ENCODE measurements at places on chromosomes 7 and 10.

- no peak for DNase-seq
- no peak overlapping the region for H3K27ac ChIP-seq
- no peaks in the 10 kb centered on the region for H3K4me1 ChIP-seq
- H3K27me3 ChIP-seq = no peaks in the 10 kb centered on the region
- H3K4me3 ChIP-seq = no peak overlapping the region
These were observed 97.6 kb downstream of the LMBR1 start for GRCh38 chr7:156795415-156795814.

GRCh38 chr7:28984631-28985030 is 26.5 kb upstream of the TRIL start:
- no peaks in the 10 kb centered on the region for H3K36me3 ChIP-seq
- peaks cover 85% of the 10 kb centered on the region for H3K4me1 ChIP-seq

DNA sequence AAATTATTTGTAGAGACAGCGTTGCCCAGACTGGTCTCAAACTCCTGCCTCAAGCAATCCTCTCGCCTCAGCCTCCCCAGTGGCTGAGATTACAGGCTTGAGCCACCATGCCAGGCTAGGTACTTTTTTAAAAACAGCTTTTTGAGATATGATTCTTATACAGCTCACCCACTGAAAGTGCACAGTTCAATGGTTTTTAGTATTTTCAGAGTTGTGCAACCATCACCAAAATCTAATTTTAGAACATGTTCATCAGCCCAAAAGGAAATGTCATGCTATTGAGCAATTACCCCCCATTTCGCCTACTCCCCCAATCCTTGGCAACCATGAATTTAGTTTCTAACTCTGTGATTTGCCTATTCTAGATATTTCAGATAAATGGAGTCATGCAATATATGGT is 73.7 kb downstream of the EVX1 start:
- H3K27me3 ChIP-seq = no peaks in the 10 kb centered on the region
- H3K4me1 ChIP-seq = no peaks in the 10 kb centered on the region
- no peak overlapping the region for H3K27ac ChIP-seq
- H3K36me3 ChIP-seq = no peaks in the 10 kb centered on the region
- no peak overlapping the region for H3K4me3 ChIP-seq

DNA sequence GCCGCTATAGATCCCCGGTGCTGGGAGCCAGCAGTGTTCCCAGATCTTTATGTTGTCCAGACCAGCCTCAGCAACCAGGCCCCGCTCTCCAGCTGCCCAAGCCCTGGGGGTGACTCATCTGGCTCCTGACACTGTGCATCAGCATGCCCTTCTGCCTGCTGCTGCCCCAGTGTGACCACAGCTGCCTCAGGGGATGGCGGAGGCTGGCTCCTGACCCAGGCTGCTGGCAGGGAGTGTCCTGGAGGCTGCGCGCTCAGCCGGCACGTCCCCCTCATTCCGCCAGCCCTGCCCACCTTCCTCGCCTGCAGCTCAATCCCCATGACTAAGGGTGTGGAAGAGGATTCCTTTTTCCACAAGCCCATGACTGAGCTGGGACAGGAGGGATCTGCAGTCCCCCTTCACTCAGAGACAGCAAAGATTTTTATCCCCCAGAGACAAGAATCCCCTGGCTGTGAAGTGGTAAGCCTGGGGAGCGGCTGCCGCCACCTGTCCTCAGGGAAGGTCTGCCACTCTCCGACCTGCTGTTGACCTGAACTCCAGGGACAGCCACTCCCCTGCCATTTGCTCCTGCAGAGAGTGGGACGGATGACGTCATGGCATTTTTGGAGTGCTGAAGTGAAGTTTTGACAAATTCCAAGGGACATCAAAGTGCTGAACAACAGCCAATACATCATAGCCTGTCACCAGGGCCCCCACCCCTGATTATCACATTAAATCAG is 182.8 kb upstream of the BMPER start:
- H3K36me3 ChIP-seq = no peaks in the 10 kb centered on the region
- no peak overlapping the region for H3K27ac ChIP-seq
- H3K27me3 ChIP-seq = no peaks in the 10 kb centered on the region
- no peak for DNase-seq

DNA sequence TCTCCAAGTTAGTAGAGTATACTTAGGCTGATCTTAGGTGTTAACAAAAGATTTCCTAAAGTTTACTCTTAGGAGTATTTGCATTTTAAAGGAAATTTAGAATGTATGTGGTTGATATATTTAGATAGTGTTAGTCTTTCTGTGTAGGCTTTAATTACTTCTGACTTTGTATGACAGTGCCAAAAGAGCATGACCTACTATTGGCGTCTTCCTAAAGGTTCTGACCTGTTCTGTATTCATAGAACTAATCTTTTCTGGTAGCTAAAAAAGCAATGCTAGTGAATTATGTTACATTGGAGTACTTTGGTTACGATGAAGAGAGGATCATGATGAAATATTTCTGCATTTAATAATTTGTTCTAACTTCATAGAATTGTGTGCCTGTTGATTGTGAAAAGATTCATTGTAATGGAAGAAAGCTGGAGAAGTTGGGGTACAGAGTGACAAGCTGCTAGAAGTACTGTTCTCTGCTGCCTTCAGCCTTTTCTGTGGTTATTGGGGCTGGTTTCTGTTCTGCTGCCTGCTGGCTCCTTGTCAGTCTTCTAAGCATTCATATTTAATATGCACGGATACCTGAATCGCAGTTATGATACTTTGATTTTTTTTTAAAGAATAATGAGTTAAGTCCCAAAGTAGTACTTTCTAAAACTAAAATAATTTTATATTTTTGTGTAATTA is 13.2 kb downstream of the WAC start:
- no peak overlapping the region for H3K4me3 ChIP-seq
- H3K27me3 ChIP-seq = no peaks in the 10 kb centered on the region
- peaks cover 86% of the 10 kb centered on the region for H3K36me3 ChIP-seq
- H3K27ac ChIP-seq = no peak overlapping the region
- no peak for DNase-seq

- DNase-seq = no peak
- no peaks in the 10 kb centered on the region for H3K4me1 ChIP-seq
- H3K4me3 ChIP-seq = no peak overlapping the region
- H3K27me3 ChIP-seq = no peaks in the 10 kb centered on the region
- H3K36me3 ChIP-seq = no peaks in the 10 kb centered on the region
These were observed 594.2 kb upstream of the NRG3 start for GRCh38 chr10:81280497-81281479.

- H3K36me3 ChIP-seq = no peaks in the 10 kb centered on the region
- H3K4me3 ChIP-seq = no peak overlapping the region
- no peaks in the 10 kb centered on the region for H3K4me1 ChIP-seq
- no peaks in the 10 kb centered on the region for H3K27me3 ChIP-seq
These were observed 44.9 kb upstream of the SHH start for GRCh38 chr7:155857141-155857540.

- no peaks in the 10 kb centered on the region for H3K27me3 ChIP-seq
- peaks cover 48% of the 10 kb centered on the region for H3K36me3 ChIP-seq
- peaks cover 12% of the 10 kb centered on the region for H3K4me1 ChIP-seq
- H3K4me3 ChIP-seq = no peak overlapping the region
- DNase-seq = no peak
- H3K27ac ChIP-seq = no peak overlapping the region
These were observed 234.6 kb downstream of the ZMYND11 start for GRCh38 chr10:369684-370448.

Data from esophagus squamous epithelium (tissue), 5 donors.